H1 (cell line): ENCODE measurements at places on chromosomes 12 and 14.

DNA sequence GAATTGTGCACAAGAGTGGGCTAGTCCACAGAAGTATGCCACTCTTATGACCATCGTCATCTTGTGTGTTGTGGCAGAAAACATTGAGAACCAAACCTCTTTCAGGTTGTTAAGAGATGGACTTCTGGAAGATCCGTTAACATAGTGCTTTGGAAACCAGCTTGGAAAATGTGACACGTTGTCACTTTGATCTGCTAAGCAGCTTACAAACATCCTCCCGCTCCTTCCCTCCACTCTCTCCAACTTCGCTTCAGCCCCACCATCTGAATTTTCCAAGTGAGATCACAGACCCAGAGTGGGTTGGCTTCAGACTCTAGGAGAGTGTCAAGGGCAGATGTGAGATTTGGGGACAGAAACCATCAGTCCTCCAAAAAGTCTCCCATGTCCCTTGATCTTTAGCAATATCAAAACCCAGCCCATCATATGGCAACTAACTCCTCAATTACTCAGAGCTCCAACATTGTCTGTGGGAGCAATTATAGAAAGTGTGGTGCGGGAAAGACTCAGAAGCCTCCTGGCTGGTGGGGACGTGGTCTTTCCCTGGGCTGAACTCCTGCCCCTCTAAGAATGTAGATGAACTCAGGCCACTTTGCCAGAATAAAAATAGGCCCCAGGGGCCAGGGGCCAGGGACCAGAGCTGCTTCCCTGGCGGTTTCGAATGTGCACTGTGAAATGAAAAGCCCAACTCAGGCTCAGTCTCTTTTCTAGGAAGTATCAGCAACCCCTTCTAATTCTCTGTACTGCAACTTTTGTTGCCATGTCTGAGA is 129.5 kb downstream of the SLC38A6 start:
- DNase-seq = no peak

DNA sequence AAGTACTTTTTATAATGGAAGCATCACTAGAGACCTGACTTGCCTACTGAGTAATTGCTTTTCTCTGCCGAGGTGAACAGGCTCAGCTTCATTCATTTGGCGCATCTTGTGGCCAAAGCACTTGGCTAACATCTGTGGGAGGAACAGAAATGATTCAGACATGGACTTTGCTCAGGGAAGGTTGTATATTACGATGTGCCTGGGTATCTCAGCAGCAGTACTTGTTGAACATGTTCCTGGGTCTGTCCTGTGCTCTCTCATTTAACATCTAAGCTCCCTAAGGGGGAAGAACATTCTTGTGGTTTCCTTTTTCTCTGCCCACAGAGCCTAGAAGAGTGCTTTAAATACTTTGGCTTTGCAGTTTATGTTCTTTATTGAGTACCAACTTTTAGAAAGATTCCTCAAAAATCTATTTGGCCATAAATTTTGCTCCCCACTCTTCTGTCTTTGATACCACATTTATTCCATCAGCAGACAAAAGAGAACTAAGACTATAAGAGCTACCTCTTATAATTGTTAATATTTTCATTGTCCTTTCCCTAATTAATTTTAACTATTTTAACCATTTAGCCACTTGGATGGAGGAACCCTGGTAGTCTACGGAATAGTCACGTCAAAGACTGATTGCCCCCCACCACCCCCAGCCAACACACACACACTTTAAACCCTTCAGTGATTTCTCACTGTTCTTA is 101.2 kb upstream of the EGLN3 start:
- DNase-seq = no peak

DNA sequence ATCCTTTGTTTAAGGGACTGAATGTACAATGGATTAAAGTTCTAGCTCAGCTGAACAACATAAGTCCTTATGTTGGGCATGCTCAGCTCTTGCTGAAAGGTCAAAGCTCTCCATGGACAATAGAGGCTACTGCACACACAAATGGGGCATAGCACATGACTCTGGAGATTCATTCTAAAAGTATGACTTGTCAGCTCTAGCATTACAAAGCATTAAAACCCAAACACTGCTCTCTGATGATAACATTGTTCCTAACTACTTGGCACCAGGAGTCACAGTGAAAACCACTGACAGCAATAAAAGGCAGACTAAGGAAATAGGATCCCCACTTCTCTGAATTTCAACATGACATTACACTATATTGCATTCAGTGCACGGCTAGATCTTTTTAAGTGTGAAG is 21.9 kb upstream of the FSCB start:
- no peak for DNase-seq

- DNase-seq = no peak
These were observed 17.0 kb downstream of the VCPKMT start for GRCh38 chr14:50099335-50099734.

GRCh38 chr12:54379398-54380201 is 4.9 kb downstream of the ZNF385A start:
- no peak for DNase-seq

DNA sequence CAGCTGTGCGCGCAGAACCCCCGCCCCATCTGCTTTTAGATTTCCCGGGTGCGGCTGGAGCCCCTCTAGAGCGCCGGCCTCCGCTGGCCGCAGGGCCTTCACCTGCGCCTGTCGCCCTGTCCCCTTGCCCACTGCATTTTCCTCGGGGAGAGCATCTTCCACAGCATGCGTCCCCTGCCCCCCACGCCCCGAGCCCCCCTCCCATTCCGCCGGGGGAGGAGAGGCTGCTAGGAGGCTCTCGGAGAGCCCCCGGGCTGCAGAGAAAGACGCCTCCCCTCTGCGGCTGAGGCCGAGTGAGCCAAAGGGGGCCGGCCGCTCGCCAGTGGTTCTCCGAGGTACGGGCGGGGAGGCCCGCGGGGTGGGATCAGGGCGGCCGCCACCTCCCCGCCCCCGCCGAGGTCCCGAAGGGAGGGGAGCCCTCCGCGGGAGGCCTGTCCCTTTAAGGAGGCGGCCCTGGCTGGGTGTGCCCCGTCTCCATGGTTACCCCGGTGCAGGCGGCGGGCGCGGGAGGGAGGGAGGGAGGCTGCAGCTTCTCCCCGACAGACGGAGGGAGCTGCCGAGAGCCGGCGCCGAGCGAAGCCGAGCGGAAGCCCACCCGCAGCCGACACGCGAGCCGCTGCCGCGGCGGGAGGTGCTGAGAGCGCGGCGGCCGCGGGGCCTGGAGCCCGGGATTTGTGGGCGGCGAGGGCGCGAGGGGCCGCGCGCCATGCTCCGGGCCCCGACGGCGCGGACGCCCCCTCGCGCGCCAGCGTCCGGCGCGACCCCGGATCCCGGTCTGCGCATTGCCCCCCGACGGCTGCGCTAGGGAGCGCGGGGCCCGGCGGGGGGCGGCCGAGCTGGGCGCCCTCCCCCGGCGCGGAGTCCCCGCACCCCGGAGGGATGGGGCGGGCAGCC is at the start of gene KCNH3:
Gene KCNH3 (plus strand): TSS at position 521 of the 894 bp plus-strand sequence. CDS start 387 bp downstream, outside the sequence.
- peak; percentile 76 for DNase-seq

- no peak for DNase-seq
These were observed 42.6 kb upstream of the A2ML1 start for GRCh38 chr12:8779862-8780261.

- peak; percentile 17 for DNase-seq
These were observed 31.9 kb upstream of the VPS33A start for GRCh38 chr12:122298071-122298748.

- DNase-seq = no peak
These were observed 385.4 kb downstream of the CCDC91 start for GRCh38 chr12:28575593-28576205.

DNA sequence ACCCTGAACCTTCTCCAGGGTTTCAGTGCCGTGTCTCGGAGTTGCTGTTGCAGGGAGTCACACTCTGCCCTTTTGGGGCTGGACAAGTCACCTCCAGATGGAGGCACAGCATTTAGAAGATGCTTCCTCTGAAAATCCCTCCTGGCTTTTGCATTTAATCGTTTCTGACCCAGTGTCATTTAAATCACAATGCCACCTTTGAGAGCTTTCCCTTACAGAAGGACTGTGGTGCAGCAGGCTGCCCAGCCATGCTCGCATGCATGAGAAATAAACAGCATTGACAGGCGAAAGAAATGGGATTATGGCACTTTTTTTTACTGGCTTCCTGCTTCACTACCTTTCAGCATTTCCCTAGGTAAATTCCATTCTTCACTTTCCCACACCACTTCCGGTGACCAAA is 113.4 kb upstream of the DYRK2 start:
- no peak for DNase-seq

DNA sequence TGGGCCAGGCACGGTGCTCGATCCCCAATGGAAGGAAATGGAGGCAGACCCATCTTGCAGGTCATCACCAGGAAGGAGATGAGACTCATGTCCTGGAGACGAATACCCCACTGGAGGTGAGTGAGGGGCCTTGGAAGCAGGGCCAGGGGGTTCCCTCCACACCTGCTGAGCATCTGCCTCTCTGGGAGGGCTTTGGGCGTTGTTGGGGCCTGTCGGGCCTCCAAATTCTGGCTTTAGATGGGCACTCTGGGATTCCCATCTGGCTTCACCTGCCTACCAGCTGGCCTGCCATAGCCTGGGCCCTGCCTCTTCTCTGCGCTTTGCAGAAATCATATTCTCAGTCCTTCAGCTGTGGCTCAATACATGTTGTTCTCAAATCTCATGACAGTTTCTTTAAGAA is 13.9 kb downstream of the RTL1 start:
- DNase-seq = no peak

GRCh38 chr14:61381553-61381952 is 60.2 kb downstream of the PRKCH start:
- no peak for DNase-seq

GRCh38 chr12:41274643-41275042 is 86.5 kb downstream of the PDZRN4 start:
- DNase-seq = no peak

GRCh38 chr12:116803013-116803736 is 65.1 kb downstream of the RNFT2 start:
- DNase-seq = no peak

- DNase-seq = no peak
These were observed 32.0 kb downstream of the CCNK start for GRCh38 chr14:99513183-99513694.

GRCh38 chr12:18643681-18644080 is 94.1 kb downstream of the PLCZ1 start:
- DNase-seq = no peak

DNA sequence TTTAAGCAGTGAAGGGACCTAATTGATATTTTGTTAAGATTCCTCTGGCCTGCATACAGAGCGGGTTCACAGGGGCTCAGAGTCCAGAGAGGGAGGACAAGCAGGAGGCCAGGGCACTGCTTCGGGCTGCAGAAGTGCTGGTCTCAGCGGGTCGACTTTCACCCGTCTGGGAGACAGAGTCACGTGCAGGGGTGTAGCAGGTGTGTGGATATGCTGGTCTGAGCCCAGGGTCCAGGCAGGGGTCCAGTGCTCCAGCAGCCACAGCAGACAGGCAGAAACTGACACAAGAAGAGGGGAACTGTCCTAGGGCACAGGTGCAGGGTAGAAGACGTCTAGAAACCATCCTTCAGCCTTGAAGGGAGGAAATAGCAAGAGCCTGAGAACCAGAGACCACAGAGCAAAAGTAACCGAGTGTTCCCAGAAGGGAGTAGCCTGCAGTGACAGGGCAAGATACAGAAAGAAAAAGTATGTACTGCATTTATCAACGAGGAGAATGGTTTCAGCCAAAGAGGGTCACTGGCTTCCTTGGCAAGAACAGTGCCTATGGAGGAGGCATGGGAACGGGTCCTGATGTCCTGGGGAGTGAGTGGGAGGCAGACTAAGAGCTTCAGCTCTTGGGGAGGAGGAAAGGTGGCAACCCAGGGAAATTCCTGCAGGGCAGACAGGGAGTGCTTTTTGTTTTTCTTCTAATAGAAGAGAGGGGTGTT is 28.7 kb downstream of the FBXO21 start:
- DNase-seq = no peak

DNA sequence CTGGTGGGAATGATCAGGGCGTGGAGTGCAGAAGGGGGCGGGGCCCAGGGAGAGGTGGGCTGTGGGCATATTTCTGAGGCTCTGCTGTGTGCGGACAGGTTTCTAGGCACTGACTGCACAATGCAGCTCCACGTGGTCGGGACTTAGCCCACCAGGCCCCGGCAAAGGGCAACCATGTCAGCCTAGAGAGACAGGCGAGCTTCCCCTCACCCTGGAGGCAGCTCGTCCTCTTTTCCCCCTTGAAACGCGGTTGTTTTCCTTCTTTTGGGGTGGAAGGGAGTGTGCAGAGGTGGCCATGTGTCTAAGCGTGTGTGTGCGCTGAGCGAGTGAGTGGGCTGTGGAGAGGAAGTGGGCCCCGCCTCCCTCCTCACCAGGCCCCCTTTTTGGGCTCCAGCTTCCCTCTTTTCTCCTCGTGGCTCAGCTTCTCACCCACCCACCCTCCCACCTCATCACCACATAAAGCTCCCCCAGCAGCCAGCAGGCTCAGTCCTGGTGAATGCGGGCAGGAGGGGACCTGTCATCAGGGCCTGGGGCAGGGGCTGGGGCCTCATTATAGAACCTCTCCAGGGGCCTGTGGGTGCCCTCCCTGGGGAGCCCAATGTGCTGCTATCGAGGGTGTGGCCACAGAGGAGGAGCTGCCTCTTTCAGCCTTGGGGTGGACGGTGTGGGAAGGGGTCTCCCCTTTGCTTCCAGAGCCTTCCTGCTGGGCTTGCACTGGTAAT is 22.0 kb downstream of the LRTM2 start:
- peak; percentile 26 for DNase-seq

DNA sequence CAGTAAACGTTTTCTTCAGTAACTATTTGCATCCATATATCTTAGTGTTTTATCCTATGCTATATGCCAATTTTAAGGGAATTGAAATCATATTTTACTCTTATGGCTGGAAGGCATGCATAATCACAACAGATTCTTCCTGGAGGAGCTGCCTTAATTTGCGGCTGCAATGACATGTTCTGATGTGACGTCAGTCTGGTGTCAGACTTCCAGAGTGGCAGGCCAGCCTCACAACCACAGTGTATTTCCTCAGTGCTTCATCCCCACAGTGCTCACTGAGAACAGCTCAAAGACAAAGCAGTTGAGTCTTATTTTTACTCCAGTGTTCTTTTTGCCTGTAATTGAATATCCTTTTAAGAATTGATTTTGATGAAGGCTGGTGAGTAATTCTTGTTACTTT is 107.1 kb downstream of the PLEKHA5 start:
- DNase-seq = no peak

DNA sequence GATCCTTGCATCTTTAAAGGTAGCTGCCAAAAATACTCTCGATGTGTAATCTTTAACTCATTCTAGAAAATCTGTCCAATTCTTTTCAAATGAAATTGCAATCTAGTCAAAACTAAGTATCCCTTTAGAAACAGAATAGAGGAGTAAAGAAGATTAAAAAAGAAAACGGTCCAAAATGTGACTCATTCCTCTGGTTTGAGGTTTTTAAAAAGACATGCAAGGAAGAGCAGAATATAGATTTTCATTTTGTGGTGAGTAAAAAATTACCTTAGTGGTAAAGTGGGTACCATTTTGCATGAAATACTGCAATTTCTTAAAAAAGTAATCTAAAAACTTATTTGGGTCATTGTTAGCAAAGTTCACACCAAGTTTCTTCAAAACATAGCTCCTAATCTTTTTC is 108.4 kb downstream of the BRMS1L start:
- DNase-seq = no peak

DNA sequence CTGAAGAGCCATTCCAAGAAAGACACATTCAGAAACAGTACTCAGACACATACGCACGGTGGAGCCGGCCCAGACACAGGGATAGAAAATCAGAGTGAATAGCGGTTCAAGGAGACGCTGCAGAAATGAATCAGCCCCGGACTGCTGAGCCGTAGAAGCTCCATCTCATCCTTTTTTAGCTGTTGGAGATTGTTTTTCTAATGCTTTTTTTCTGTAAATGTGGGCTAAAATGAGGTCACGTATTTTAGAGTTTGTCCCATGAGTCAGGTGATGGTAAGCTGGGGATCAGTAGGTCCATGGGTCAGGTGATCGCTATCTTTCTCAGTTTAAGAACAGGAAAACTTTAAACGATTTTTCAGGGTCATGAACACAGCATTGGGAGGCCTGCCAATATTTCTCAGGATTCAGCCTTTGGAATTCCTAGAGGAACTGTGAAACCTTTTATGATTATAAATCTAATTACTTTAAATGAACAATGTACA is 202.4 kb downstream of the ITPR2 start:
- no peak for DNase-seq
